ENCODE measurements at places on chromosomes 1 and 21.

DNA sequence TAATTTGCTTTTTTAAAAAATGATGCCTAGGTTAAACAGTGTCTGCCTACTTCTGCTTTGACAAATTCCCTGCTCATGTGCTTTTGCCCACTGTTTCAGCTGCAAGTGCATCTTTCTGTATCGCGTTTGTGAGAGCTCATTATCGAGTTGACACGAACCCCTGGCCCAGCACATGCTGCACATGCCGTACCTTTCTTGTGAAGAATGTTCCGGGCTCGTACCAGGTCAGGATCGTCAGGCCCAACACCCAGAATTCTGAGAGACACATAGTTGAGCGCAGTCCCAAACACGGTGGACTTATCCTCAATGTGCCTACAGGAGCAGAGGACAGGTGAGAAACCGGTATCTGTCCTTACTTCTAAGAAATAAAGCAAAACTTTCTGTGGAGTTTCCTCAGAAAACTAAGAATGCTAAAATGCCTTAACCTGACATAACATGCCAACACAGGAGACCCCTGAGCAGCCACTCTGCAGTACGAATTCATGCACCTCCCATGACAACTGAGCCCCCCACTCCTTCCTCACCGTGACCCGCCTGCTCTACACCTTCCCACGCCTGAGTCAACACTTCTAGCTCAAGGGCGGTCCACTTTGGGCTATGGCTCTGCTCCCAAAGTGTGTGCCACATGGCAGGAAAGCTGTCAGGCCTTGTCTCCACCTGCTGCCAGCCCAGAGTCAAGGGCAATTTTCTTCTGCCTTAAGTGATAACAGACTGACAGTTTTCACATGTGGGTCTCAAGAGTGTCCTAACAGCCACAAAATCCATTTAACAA, 6.7 kb downstream of the LSS start:
- no peak for DNase-seq

DNA sequence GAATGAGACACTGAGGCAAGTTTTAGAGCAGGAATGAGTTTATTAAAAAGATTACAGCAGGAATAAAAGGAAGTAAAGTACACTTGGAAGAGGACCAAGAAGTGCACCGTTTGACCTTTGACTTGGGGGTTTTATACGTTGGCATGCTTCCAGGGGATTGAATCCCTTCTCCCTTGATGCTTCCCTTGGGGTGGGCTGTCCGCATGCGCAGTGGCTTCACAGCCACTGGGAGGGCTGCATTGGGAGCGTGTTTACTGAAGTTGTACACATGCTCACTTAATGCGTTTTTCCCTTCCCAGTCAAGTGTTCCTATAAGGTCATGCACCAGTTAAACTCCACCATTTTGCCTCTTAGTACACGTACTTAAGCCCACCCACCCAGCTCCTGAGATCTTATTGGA, 72.4 kb upstream of the MARK1 start:
- DNase-seq, result no peak

DNA sequence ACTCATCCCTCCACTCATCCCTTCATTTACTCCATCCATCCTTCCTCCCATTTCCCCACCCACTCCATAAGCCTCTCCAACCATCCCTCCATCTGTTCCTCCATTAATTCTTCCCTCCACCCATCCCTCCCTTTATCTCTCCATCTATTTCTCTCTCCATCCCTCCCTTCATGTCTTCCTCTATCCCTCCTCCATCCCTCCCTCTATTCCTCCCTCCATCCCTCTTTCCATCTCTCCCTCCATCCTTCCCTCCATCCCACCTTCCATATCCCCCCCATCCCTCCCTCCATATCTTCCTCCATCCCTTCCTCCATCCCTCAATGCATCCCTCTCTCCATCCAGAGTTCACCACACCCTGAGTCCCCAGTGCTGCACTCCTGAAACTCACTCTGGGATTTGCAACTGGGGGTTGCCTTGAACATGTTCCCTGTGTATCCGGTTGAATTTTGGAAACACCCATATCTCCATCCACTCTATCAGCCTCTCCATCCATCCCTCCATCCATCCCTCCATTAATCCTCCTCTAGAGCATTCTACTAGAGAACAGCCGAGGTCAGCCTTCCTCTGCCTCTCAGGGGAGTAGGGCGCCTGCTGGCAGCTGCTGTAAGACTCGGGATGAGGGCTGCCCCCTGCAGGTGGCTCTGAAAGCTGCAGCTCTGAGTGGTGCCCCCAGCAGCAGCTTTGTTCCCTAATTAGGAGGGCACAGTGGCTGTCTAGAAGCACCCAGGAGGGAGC, 39.4 kb downstream of the ABCG1 start:
- DNase-seq, result peak; percentile 51

GRCh38 chr1:168966636-168967035, 139.9 kb upstream of the ATP1B1 start:
- DNase-seq, result no peak

GRCh38 chr1:67642629-67643028, 42.4 kb upstream of the GADD45A start:
- DNase-seq, result peak; percentile 25

DNA sequence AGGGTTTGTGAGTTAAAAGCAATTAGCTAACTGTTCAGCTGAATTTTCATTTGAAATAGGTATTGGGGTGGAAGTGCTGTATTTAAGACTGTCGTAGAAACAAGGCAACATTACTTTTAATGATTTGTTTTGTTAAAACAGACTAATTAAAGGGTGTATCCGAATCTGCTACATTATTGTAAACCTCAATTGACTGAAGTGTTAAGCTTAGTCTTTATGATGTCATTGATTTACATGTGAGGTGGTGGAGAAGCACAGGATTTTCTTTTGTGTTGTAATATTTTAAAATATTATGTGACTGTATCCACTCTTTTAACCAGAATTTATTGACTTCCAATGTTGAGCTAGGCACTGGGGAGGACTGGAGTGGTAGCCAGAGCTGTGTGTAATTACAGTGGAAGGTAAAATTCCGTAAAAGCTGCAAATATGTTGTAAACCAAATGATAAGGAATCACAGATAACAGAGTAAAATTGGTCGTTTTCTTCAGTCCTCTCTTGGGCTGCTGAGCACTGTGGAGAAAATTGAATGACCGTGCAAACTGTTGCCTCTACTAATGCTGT, 1.6 kb downstream of the HOOK1 start:
- DNase-seq, result no peak

DNA sequence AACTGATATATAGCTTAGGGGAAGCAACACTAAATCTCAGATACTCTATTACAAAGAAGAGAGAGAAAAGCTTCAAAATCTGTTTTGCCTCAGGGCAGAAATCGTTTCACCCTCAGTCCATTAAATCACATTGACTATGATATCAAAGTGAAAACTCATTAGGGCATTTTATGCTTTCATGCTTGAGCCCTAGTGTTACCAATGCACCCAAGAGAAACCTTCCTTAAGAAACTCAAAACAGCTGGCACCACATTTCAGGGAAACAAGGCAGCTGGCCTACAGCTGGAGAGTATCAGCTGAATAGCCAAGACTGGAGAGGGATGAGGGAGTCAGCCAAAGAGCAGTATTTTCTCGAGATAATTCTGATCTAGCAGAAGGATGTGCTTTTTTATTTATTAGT, 14.9 kb downstream of the COLGALT2 start:
- no peak for DNase-seq

DNA sequence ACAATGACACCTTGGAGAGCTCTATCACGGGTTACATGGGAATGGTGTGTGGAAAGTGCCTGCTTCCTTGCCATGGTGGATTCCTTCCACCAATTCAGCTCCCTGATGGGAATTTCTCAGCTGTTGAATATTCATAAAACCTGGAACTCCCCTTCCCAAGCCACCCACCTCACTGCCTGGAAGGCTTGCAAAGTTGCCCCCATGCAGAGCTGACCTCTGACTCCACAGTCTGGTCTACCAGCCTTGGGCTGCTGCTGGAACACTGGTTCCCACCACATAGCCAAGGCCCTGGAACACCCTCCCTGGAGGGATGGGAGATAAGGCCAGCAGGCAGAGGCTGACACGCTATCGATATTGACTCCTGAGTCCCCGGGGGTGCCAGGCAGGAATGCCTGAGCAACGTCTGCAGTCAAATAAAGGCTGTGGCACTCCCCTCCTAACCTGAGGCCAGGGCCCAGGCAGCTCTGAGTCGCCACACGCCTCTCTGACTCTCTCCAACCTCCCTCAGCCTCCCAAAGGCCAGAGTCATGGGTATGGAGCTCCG, 8.8 kb downstream of the CCDC24 start:
- no peak for DNase-seq

DNA sequence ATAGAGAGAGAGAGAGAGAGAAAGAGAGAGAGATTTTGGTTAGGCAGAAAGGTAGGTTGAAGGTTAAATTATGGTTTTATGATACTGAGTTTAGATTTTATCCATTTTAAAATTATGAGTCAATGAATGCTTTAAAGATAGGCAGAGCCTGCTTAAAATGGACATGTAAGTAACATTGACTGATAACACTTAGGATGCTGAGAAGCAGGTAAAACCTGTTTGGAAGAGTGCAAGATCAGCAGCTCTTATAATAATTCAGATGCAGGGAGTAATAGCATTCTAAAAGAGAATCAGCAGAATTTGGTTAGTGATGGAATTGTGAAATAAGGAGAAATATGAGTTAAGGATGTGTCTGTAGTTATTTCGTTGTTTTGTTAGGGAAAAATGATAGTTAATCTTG, 446.6 kb downstream of the PLA2G4A start:
- no peak for DNase-seq

GRCh38 chr1:93021539-93022134, 57.4 kb upstream of the MTF2 start:
- peak; percentile 38 for DNase-seq

DNA sequence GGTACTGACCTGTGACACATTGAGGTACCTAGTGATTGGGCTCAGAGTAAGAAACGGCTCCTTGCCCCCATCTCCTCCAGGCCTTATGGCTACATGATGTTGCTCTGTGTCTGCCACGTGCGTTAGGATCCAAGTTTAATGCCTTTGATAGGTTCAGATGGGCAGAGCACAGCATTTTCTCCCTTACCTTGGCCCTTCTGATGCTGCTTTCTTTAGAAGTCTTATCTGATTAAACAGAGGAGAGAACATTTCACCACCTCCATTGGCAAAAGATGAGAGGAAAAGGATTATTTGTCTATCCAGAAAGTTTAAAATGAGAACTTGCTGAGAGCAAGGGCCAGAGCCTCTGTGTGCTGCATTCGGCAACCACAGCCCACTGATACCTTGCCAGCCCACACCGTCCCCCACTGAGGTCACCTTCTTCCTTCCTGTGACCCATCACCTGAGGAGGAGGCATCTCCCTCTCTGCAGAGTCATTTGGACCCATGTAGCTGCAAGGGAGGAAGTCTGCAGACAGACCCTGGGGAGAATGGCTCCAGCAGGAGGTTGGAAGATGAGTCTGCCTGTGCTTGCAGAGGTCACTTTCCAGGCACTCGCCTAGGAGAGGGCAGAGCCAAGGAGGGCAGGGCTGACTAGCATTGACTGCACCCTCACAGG, 16.7 kb downstream of the SHISA4 start:
- no peak for DNase-seq

DNA sequence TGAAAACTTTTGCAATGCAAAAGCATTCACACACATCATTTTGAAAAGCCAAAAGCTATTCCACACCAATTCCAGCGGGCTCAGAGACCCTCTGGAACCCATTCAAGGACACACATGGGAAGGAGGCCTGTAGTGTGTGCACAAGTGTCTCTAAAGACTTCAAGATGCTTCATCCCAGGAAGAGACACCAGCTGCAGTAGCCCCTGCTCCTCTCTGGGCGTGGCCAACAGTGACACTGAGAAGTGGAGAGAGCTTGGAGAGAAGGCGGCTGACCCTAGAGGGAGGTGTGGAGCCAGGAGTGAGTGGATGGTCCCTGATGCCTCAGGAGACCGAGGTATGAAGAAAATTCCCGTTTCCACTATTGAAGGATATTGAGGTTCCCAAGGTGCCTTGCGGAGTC, 14.9 kb upstream of the TNNI1 start:
- DNase-seq, result peak; percentile 53

GRCh38 chr1:160438317-160438918, 38.1 kb downstream of the VANGL2 start:
- no peak for DNase-seq

DNA sequence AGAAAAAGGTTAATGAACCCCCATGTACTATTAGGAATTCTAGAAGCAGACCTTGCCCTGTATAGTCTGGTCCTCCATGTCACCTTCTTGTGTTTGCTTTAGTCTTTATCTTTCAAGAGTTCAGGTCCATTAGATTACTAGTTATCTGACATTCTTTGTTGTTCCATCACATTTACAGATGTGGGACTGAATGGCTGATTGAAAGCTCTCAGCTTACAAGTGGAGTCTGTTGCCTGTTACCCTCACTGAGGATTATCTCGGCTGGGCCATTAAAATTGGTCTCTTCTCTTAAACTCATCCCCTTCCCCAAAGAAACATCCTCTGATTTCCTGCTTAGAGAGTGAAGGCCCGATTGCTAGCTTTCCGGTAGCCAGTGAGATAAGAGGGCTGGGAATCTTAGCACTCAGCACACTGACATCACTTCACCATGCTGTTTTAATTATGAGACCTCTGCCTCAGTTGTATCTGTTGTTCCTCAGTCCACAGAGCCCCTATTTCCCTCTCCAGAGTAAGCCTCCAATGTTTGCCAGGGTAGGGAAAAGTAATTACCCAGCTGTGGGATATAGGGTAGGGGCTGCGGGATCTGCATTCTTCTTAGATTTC, 76.8 kb downstream of the LPGAT1 start:
- DNase-seq, result no peak

GRCh38 chr1:93296555-93297154, 49.1 kb upstream of the DR1 start:
- no peak for DNase-seq

GRCh38 chr21:32325706-32326105, 27.1 kb downstream of the MRAP start:
- DNase-seq, result no peak

GRCh38 chr1:192974701-192975100, 84.5 kb downstream of the UCHL5 start:
- DNase-seq, result peak; percentile 58

DNA sequence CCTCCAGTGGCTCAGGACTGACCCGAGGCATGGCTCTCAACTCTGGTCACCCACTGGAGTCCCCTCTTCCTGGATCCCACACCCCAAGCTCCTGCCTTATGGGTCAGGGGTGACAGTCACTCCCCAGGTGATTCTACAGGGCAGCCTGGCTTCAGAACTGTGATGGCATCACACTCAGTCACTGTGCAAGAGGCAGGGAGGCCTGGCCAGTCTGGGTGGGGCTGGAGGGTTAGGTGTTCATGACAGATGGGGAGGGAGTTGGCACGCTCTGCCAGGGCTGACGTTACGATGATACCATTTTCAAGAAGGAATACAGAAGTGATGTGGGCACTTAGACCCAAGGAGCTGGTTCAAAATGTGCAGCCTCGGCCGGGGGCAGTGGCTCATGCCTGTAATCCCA, 25.2 kb upstream of the ABCG1 start:
- no peak for DNase-seq

- DNase-seq, result no peak
Observed at GRCh38 chr1:17207540-17207939, 2.6 kb downstream of the PADI1 start.

- DNase-seq, result no peak
Observed at GRCh38 chr1:226813671-226814591, 56.5 kb upstream of the PSEN2 start.

- no peak for DNase-seq
Observed at GRCh38 chr1:99131546-99131945, 126.9 kb upstream of the PLPPR5 start.

GRCh38 chr1:216983823-216984222, 260.6 kb upstream of the ESRRG start:
- no peak for DNase-seq
